ENCODE measurements at places on chromosomes 13 and 19.

DNA sequence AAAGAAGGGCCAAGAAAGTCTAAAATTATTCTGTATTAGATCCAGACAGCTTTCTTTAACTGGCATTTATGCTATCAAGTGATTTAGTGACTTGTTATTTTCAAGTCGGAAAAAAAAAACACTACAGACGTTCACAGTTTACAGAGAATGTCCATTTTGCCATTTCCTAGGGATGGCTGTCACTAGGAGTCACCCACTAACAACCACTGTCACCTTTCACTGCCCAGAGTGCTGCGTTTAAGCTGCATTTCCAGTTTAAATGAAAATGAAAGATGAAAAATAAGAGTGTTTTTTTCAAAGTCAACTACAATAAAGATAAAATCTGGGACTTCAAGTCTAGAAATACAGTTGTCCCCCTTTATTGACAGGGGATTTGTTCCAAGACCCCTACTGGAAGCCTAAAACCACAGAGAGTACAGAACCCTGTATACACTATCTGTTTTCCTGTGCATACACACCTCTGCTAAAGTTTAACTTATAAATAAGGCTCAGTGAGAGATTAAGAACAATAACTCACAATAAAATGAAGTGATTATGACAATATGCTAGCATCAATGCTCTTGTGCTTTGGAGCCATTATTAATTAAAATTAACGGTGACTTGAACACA, 112.5 kb downstream of the SACS start:
- no peak for DNase-seq

- DNase-seq, result no peak
Observed at GRCh38 chr13:24648983-24649687, 31.1 kb upstream of the ATP12A start.

DNA sequence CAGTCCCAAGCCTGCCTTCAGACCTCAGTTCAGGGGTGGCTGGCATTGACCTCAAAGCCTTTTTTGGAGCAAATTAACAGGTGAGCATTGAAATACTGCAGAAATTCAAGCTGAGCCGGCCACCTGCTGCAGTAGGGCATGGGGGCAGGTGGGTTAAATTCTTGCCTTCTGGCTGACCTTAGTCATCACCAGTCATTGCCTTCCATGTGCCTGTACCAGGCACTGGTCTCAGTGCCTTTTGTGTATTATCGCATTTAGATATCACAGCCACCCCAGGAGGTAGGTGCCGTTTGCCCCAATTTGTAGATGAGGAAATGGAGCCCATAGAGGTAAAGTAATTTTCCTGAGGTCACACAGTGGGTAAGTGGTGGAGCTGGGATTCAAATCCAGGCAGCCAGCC, 7.2 kb downstream of the PPP1R37 start:
- no peak for DNase-seq

- DNase-seq, result no peak
Observed at GRCh38 chr19:2097203-2097885, 629 bp downstream of the IZUMO4 start.

DNA sequence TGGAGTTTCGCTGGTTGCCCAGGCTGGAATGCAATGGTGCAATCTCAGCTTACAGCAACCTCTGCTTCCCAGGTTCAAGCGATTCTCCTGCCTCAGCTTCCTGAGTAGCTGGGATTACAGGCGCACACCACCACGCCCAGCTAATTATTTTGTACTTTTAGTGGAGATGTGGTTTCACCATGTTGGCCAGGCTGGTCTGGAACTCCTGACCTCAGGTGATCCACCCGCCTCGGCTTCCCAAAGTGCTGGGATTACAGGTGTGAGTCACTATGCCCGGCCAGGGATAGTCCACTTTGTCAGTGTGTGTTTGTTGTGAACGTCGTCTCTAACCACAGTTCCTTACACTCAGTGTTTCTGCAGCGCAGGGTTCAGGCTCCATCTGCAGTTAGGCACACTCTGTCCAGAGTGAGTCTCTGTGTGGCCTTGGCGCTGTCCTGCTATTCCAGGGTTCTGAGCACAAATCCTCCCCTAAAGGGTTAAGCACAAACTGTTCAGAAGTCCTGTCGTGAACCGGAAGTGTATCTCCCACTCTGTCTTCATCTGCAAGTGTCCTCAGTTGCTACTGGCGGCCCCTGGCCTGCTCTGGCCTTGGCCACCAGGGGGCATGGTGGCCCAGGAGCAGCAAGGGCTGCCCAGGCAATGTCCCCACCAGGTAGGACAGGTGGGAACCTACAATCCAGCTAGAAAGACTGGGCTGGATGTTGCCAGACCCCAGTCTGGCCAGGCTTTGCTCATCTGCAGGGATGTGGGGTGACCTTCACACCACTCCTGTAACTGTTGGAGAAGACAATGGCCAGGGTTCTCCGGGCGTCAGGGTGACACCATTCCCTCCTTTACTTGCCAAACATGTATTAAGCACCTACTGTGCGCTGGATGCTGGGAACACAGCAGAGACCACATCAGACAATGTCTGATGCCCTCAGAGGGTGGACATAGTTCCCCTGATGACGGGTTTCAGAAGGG, 38.8 kb upstream of the GATAD2A start:
- DNase-seq, result peak; percentile 50

DNA sequence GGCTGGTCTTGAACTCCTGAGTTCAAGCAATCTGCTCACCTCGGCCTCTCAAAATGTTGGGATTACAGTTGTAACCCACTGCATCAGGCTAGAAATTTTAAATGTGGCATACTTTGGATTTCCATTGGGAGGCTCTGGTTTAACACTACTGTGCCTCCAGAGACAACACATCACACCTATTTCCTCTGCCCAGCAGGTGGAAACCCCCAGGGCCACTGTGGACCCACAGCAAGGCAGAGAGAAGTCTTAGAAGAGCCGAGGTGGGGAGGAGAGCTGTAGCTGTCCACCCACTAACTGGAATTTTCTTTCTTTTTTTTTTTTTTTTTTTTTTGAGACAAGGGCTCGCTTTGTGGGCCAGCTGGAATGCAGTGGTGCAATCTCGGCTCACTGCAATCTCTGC, 39.4 kb downstream of the IER2 start:
- DNase-seq, result no peak

GRCh38 chr13:69955271-69955670, 152.4 kb upstream of the ATXN8OS start:
- DNase-seq, result no peak

DNA sequence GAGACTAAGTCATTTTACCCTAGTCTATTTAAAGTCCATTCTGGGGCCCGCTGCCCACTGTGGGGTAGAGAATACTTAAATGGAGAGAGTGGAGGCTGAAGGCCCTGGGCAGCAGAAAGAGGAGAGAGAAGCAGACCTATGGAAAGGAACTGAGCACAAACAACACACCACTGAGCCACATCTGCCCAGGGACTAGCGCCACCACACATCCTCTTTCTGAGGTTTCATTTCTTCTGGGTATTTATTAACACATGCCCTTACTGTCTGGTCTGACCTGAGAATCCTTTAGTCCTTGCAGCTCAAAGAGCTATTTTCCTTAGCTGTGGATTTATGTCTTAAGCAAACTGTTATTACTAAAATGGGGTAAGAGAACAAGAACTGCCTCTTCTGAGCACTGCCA, 154.0 kb downstream of the NALCN start:
- no peak for DNase-seq

GRCh38 chr13:25689539-25689938, 317.8 kb downstream of the ATP8A2 start:
- no peak for DNase-seq

DNA sequence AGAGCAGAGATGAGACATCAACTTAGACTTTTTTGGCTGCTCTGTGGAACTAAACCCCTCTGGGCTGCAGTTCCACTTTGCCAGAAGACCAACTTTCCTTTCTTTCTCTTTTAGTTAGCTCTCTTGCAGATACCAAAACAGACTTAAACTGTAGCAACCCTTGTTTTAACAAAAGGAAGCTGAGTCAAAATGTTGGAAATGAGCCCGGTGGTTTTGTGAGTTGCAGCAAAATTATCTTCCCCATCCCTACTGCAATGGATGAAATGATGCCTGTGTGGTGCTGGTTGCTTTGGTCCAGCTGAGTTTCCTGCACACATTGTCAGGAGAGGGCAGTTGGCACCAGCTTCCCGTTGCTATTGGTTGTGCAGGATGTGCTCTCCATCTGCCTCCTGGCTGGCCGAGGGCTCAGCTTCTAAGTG, 115.3 kb downstream of the LRCH1 start:
- no peak for DNase-seq

DNA sequence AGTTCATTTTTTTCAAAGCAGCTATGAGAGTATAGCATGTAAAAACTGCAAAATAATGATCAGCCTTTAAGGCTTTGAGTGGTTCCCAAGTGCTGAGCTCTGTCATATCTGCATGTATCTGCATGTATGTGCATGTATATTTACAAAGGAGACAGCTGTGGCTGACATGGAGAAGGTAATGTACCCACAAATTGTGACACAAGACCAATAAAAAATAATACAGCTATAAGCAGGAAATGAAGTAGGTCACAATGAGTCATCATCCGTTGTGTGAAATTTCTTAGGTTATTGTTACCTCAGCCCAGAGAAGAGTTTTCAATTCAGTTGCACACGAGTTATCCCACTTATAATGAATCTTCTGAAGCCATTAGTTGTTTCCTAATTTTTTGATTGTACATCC, 60.9 kb upstream of the MED4 start:
- DNase-seq, result peak; percentile 10

GRCh38 chr19:16340654-16341053, 16.0 kb downstream of the KLF2 start:
- DNase-seq, result no peak
